Daoy (cell line): ENCODE measurements at places on chromosomes 16 and 17.
A peak's percentile ranks its signal among the peaks of the same experiment; 100 is the strongest.

DNA sequence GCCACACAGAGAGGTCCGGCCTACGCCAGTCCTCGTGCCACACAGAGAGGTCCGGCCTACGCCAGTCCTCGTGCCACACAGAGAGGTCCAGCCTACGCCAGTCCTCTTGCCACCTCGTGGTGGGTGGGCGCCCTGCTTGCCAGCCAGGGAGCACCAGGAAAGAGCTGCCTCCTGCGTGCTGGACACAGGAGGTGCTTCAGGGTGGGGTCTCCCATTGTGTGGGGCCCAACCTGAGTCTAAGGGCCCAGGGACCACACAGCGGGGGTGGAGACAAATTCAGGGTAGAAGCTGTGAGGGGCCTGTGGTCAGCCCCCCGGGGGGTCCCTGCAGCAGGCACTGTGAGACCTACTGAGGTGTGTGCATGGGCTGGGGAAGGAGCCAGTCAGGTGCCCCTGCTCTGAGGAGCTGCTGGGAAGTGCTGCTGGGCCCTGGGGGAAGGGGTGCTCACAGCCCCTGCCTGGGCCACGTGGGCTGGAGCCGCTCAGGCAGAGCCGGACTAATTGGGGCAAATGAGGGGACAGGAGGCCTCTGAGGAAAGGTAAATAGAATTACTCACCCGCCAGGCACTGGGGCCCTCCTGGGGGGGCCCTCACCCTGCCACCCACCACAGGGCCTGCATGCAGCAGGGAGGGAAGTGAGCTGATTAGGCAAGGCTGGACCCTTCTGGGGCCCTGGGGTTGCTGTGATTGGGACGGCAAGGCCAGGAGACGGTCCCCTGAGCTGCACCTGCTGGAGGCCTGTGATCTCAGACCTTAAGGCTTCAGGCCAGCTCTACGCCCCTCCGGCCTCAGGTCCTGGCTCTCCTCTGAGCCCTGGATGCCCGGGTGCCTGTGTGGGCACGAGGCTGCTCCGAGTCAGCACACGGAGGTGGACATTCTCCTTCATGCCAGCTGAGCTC is 11.0 kb downstream of the GCGR start:
- DNase-seq: peak; percentile 62

GRCh38 chr17:5282642-5283217 is 646 bp downstream of the RABEP1 start:
- peak; percentile 23 for DNase-seq

GRCh38 chr16:4591191-4591590 is 23.5 kb downstream of the UBALD1 start:
- no peak for DNase-seq

- peak; percentile 15 for DNase-seq
Measured at GRCh38 chr17:59561042-59561441, 4.4 kb upstream of the DHX40 start.

DNA sequence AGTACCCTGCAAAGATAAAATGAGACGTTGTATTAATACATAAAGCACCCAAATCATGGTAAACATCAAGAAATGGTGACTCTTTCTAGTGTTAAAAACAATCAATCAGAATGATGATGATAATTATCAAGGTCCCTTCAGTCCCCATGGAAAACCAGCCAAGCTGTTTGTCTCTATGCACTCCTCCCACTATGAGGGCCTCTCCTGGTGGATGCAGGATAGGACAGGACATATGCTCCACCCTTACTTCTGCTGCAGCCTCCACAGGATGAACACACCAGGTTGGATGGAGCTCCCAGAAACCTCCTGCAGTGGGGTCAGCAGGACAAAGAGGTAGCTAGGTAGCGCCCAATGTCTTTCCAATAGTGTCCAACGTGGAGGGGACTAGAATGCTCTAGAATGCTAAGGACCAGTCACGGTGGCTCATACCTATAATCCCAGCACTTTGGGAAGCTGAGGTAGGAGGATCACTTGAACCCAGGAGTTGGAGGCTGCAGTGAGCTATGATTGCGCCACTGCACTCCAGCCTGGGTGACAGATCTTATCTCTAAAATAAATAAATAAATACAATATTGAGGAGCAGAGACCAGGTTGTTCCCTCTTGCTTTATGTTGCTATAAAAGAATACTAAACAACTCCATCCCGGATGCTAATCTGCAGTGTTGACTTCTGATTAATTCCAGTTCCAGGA is 9.9 kb upstream of the KDM8 start:
- no peak for DNase-seq

DNA sequence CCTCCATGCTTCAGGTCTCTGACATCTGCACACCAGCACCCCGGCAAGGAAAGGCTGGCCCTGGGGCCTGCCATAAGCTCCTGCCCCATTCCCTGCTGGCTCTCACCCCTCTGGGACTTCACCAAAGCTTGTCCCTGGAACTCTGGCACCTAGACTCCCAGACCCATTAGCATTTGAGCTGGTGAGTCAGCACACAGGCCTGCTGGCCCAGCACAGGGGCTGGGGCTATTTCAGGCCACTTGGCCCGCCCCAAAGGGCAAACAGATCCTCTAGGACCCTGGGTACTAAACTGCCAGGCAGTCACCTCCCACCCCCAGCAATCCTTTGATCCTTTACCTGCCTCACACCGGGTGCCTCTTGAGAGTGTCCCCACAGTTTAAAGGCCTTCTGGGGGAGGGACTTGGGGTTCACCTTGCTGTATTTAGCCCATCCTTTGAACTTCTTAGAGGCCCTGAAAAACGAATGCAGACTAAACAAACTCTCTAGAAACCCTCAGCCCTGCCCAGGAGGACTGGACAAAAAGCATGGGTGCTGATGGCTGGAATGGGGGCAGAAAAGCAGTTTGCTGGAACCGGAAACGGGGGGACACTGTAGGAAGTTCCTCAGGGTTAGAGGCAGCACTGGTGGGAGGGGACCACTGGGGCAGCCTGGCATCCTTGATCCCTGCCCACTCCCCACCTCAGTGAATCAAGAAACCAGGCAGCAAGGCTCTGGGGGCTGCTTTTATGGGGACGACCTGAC is 3.2 kb upstream of the SAMD14 start:
- peak; percentile 30 for DNase-seq

GRCh38 chr17:72079700-72080099 is 41.1 kb upstream of the SOX9 start:
- DNase-seq: no peak

DNA sequence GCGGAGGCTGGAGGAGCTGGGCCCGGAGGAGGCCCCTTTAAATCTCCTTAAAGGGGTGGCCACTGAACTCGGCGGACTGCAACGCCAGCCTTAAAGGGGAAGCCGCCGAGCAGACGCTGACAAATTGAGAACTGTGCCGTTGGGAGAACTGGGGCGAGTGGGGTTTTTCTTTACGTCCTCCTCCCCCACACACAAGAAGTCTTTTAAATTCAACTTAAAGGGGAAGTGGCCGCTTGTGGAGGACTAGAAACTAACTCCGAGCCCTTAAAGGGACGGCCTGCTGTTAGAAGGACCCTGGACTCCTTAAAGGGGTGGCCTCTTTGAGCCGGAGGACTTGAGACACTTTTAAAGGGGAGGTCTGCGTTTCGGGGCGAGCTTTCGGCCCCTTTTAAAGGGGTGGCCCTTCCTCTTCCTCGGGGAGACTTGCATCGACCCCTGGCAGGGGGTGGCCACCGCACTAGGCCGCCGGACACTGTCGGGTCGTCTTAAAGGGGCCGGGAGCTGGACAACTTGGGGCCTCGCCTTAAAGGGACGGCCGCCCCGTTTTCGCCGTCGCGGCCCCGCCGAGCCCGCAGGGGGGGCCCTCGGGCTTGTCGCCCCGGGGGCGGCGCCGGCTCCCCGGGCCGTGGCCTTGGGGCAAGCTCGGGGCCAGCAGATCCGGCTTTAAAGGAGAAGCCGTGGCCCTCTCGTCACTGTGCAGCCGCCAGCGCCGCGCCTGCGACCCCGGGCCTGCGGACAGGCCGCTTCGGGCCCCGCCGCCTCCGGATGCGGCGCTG is 688 bp downstream of the FBRS start:
- no peak for DNase-seq
